ENCODE measurements at places on chromosomes 7 and 10.

- DNase-seq, result no peak
Observed at GRCh38 chr7:158019726-158020705, 567.6 kb downstream of the PTPRN2 start.

DNA sequence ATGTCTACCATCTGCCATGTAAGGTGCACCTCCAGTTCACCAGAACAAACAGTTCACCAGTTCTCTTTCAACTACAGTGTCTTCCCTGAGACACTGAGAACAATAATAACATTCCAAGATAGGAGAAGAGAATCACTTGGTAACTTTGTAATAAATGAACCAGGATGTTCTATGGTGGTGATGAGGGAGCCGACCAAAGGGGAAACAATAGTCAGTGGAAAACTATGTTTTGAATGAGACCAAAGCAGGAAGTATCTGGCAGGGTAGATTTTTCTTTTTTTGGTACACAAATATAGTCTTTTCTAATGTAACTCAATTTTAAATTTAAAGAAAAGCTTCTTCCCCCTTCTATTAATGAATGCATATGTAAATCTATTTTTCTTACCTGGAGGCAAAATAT lies 20.0 kb downstream of the HYAL4 start:
- DNase-seq, result no peak

DNA sequence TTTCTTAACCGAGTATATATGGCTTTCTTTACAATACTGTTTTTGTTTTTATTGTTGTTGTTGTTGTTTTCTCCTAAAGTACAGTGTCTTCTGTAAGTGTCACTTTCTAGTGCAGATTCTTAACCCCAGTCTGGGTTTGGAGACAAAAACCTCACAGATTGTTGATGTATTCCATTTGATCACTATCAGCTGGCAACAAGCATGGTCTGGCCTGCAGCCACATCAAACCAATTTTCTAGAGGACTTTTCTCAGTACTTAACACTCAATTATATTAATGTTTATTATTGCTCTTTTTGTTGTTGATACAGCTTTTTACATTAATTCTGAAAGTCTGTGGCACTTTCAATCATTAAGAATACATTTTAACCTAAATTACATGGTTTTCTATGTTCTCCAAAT lies 17.1 kb downstream of the LRRN3 start:
- no peak for DNase-seq

DNA sequence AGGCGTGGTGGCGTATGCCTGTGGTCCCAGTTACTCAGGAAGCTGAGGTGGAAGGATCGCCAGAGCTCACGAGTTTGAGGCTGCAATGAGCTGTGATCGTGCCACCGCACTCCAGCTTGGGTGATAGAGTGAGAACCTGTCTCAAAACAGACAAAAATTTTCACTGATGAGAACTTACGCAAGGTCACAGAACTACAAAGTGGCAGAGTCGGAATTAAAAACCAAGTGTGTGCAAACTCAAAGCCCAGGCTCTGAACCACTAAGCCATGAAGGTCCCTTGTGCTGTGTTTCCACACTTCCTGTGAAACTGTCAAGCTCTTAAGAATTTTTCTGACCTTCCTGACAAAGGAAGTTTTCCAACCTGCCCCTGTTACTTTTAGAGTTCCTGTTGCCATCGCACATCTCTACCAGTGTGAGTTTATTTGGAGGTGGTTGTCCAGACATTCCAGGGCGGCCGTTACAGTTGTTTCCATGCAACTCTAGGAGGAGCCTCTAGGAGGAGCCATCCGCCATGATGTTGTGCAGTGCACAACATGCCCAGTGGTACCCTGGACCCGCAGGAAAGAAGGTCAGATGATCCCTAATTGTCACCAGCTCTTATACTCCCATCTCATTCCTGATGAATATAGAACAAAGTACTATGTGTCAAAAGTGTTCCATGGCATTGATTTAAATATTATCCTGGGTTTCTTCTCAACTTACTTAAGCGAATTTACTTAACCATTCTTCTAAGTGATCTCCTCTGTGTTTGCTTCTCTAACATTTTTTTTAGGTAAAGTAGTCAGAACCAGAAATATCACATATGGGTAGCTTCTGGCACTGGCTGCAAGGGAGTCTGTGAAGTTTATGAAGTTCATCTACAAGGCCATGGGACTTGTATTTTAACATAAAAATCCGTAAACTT lies 49.0 kb upstream of the LYZL1 start:
- no peak for DNase-seq

- DNase-seq, result no peak
Observed at GRCh38 chr7:102216573-102217314, 69.9 kb upstream of the SH2B2 start.

DNA sequence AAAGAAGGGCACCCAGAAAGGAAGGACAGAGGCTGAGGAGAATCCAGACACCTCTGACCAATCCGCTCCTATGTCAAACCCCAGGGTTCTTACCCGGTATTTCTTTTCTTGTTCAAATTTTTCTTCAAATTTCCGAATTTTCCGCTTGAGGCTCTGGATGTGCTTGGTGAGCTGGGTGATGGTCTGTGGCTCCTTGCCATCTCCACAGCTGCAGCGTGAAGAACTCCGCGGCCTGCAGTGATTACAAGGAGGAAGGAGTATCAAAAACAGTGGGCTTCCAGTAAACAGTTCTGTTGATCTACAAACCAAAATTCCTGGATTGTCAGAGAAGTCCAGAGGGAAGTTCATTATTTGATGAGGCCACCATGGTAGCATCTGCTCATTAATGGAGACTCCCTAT lies 92.0 kb downstream of the PHYHIPL start:
- DNase-seq, result no peak

DNA sequence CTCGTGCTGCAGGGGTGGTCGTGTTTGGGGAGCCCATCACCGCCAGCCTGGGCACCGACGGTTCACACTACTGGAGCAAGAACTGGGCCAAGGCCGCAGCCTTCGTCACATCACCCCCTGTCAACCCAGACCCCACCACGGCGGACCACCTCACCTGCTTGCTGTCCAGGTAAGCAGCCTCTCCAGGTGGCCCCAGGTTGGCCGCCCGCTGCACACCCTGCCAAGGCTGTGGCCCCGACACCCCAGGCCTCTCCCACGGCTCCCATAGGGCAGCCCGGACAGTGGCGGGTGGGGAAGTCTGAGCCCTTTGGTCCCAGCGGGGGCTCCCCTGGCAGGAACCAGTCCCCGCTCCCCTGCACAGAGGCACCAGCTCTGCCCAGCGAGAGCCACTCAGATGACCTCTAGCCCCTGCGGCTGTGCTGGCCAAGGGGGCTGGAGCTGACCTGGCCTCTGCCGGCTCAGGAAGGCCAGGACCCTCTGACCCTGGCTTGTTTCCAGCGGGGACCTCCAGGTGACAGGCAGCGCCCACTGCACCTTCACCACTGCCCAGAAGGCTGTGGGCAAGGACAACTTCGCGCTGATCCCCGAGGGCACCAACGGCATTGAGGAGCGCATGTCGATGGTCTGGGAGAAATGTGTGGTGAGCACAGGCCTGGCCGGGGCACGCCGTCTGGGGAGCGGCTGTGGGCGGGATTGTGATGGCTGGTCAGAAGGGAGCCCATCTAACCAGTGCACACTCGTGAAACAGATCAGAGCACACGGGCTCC lies 13.8 kb downstream of the DPYSL4 start:
- no peak for DNase-seq

DNA sequence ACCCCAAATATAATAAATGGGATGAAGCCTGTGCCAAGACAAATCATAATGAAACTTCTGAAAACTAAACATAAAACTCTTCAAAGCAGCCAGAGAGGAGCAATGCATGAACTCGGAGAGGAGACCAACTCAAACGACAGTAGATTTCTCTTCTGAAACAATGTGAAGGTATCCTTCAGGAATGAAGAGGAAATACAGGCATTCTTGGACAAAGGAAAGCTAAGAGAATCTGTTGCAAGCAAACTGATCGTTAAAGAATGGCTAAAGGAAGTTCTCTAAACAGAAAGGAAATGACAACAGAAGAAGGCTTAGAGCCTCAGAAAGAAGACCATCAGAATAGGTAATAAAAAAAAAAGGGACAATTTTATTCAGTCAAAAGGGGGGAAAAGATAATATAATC lies 6.6 kb downstream of the GNA12 start:
- DNase-seq, result no peak

DNA sequence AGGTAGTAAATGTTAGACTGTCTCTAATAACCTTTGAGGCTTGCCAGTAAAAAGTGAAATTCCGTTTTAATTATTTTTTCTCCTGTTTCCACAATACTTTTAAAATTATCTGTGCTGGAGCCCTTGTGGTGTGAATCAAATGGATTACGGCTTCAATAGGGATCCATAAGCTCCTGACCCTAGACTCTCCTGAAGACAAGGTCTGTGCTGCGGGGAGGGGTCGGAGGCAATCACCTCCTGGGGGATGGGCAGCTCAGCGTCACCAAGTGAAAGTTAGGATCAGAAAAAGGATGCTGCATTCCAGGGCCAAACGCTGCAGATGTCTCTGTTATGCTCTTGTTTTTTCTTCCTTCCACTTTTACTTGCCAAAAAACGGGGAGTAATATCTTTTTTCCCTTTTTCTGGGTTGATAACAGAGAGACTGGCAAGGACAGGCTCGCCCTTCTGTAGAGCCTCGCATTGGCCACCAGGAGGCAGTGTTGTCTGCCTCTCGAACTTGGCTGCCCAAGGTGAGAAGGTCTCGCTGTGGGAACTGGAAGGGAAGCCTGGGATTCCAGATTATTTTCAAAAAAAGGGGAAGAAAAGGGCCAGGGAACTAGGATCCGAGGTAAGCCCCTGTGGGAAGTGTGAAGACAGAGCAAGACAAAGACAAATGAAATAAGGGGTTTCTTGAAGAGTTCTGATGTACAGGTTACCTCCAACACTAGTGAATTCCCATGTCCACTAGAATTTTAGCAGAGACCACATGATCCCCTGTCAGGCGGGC lies 621.9 kb downstream of the ACTR3B start:
- DNase-seq, result no peak

DNA sequence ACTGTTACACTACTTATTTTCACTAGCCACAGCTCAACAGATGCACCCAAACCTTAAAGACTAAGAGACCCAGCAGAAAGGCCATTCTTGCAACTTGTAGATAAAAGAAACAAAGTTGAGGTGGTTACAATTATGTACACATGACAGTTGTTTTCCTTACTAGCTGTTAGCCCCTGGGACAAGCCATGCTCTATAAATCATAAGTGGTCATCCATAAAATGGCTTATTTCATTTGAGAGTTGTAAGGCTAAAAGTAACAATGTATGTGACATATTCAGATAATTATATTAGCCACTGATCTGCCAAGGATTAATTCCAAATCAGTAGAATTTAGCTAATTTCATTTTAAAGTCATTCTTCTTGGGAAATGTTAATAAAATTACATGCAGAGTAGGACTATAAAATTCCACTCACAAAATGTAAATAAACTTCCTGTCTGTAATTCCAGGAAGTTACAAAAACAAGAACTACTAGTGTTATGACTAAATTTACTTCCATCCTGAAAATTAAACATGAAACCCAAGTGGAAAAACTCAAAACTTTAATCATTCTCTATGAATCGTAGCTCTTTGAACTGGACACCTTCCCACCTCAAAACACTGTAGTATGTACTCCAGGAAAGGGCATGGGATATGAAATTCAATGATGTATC lies 13.3 kb downstream of the SLC37A3 start:
- DNase-seq, result no peak

GRCh38 chr7:70346844-70347462 lies 748.7 kb downstream of the AUTS2 start:
- DNase-seq, result no peak

DNA sequence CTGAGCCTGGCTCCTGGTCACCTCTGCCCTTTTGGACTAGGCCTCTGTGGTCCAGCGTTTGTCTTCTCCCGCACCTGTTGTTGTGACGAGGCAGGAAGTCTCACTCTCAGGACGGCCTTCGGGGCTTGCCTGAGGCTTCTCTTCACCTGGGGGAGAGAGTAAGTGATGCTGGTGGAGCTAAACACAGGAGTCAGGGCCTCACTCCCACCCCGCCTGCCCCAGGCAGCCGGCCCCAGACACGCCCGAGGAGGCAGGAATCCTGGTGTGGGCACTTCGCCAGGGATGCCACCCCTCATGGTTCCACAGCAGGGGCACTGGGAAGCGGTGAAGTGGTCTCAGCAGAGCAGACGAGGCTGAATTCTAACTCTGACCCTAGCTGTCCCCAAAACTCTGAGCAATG lies 42.4 kb downstream of the IL2RA start:
- DNase-seq, result no peak

- no peak for DNase-seq
Observed at GRCh38 chr10:125214283-125214570, 53.9 kb upstream of the CTBP2 start.

- DNase-seq, result no peak
Observed at GRCh38 chr10:51640120-51640819, 59.1 kb downstream of the CSTF2T start.

GRCh38 chr10:96696845-96697425 lies 23.4 kb downstream of the PIK3AP1 start:
- DNase-seq, result no peak

GRCh38 chr7:27112955-27113949 lies 10.8 kb upstream of the HOXA2 start:
- no peak for DNase-seq

DNA sequence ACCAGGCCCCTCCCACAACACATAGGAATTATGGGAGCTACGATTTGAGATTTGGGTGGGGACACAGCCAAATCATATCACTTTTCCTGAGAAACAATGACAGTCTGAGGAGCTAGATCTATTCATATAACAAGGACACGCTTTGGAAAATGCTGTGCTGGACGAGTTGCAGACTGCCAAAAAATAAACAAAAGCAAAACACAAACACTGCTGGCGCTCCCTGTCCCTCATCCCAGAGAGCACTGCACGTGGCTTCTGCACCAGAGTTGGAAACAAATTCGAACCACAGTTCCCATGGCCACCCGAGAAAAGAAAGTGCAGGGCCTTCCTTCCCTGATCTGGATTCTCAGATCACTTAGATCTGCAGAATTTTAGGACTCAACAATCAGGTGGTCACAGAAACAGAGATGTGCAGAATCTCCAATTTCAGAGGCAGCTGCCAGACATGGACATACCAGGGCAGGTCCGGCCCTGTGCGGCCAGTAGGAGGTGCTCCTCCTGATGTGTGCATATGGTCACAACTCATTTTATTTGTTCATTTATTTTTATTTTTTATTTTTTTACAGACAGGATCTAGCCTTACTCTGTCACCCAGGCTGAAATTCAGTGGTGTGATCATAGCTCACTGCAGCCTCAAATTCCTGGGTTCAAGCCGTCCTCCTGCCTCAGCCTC lies 35.2 kb upstream of the ECHDC3 start:
- DNase-seq, result no peak
